ENCODE measurements at places on chromosomes 13 and 19.

- DNase-seq, result no peak
Observed at GRCh38 chr19:23260956-23261355, 10.8 kb upstream of the ZNF724 start.

DNA sequence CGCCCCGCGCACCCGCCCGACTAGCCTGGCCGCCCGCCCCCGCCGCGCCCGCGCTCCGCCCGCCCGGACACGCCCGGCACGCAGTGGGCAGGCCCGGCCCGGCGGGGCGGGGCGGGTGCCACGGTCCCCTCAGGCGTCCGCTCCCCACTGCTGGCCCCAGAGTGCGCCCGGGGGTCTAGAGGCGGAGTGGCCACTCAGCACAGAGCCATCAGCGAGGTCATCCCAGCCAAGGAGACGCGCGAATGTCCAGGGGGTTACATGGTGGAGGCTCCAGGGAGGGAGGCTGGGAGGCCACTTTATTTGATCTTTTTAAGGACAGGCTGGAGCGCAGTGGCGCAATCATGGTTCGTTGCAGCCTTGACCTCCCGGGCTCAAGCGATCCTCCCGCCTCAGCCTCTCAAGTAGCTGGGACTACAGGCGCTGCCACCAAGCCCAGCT, 236 bp upstream of the TINCR start:
- DNase-seq, result no peak

DNA sequence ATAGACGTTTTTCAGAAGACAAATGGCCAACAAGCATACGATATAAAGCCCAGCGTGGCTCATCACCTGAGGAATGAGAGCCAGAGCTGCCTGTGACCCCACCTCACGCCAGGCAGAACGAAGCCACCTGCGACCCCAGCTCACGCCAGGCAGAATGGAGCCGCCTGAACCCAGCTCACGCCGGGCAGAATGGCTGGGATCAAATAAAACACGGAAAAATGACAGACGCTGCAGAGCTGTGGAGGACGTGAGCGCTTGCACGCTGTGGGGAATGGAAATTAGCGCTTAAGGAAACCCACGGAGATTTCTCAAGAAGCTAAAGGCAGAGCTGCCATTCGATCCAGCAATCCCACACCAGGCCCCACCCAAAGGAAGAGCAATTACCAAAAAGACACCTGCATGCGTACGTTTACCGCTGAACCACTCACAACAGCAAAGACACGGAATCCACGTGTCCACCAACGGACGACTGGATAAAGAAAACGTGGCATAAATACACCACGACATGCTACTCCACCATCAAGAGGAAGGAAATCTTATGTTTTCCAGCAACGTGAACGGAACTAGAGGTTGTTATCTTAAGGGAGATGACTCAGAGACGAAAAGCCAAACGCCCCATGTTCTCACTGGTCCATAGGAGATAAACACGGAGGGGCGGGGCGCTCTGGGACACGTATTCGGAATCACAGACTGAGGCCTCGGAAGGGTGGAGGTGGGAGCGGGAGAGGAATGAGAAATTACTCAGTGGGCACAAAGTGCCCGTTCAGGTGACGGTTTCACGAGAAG, 30.7 kb upstream of the C13orf46 start:
- DNase-seq, result no peak

GRCh38 chr19:13621413-13621812, 115.1 kb upstream of the CACNA1A start:
- DNase-seq, result no peak
